ENCODE measurements at places on chromosomes 3 and 15.

DNA sequence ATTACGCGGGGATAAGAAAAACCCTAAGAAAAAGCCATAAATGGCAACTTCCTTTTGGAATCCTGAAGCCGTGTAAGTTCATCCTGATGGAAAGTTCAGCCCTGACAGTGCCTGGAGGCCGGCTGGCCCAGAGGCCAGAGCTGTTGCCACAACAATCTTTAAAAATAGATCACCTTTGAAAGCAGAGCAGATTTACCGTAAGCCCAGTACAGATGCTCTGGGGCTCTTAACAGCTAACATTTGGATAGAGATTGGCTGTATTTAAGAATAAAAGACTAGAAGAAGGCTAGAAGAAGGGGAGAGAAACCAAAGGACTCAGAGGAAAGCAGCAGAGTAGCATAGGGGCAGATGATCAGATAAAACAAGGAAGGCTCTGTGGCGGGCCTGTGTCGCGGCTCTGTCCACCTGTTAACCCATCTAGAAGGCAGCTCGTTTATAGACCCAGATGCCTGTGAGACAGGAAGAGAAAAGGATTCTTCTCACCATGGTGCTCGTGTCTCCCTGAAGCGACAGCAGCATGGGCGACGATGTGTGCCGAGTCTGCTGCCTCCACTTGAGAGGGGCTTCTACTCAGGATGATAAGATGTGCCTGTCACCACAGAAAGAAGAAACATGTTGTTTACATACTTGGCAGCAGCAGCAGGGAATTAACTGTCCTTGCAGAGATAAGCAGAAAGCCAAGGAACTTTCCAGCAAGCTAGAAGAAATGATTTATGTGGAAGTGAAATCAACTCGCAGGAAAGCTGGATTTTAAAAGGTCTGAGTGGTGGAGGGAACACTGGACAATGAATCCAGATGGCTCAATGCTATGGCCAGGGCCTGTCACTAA, 69.9 kb downstream of the SYNM start:
- no peak for DNase-seq

GRCh38 chr15:77597804-77598453, 34.8 kb downstream of the LINGO1 start:
- DNase-seq = no peak

DNA sequence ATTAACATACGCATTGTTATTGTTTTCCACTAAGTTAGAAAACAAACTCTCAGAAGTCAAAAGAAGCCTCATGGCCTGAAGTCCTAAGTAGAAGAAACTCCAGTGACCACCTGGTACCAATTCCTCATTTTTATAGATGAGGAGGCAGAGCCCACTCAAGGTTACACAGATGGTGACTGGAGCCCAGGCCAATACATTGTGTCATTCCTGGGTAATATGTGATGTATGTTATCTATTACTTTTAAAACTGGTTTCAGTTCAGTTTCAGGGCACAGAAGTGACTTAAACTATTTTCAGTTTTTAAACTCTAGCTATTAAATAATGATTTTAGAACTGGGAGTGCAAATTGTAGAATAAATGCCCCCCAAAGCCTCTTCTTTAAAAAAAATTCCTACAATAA, 66.7 kb upstream of the STXBP5L start:
- DNase-seq = no peak

- DNase-seq = no peak
Observed at GRCh38 chr15:86797135-86797534, 717.5 kb downstream of the AGBL1 start.

DNA sequence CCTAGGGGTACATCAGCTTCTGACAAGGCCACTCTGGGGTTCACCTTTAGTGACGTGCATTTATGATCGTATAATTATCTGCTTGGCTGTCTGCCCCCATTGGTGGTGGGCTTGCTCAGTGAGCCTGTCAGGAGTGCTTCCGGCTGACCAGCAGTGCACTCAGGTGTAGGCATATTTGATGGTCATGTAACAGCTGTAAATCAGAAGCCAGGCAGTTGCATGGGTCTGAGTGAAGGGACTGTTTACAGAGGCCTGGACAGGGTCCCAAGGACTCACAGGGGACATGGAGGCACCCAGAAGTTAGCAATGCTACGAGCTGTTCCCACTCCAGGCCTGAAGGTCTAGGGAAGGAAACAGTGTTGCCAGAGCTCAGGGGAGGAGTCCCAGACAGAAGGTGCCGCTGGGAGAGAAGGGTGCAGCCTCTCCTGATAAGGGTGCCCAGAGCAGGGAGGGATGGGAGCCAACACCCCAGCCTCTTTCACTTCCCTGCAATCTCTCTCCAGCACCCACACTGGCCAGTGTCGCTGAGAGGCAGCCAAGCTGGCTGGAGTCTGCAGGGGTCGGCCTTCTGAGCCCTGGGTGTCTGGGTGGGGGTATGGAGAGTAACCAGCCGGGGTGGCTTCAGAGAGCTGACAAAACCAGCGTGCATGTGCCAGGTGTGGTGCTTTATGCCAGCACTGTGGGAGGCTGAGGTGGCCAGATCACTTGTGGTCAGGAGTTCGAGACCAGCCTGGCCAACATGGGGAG, 61.3 kb upstream of the PRR23E start:
- DNase-seq = no peak

DNA sequence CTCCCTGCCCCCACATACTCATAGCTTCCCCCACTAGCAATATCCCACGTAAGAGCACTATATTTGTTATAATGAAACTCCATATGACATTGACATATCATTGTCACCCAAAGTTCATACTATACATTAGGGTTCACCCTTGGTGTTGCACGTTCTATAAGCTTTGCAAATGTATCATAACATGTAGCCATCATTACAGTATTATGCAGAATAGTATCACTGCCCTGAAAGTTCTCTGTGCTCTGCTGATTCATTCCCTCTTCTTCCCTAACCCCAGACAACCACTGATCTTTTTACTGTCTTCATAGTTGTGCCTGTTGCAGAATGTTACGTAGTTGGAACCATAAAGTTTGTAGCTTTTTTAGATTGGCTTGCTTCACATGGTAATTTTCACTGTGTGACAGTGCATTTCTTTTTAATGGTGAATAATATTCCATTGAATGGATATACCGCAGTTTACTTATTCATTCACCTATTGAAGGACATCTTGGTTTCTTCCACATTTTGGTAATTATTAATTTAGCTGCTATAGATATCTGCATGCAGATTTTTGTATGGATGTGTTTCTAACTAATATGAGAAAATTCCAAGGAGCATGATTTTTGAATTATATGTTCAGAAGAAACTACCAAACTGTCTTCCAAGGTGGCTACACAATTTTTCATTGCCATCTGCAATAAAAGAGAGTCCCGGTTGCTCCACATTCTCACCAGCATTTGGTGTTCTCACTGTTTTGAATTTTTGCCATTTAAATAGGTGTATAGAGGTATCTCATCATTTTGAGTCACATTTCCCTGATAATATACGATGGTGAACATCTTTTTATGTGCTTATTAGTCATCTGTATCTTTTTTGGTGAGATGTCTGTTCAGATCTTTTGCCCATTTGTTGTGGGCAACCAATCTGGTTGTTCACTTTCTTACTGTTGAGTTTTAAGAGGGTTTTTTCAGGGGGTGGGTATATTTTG, 59.7 kb downstream of the CD200 start:
- no peak for DNase-seq

- no peak for DNase-seq
Observed at GRCh38 chr3:23876923-23877322, 39.9 kb downstream of the NKIRAS1 start.

- no peak for DNase-seq
Observed at GRCh38 chr3:128084675-128085021, 32.4 kb downstream of the SEC61A1 start.

- no peak for DNase-seq
Observed at GRCh38 chr3:10273702-10274305, 18.9 kb downstream of the GHRL start.

DNA sequence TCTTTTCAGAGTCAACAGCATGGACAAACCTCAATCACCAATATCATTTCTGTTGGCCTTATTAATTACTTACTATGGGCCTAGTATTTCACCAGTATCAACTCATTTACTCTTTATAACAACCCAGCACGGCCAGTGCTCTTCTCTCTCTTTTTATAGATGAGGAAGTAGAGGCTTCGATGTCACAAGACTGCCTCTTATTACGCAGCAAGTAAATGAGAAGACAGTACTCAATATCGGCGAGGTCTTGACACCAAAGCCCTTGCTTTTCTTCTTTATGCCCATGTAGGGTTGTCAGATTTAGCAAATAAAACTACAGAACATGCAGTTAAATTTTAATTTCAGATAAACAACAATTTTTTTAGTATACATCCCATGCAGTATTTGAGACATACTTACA, 99.0 kb upstream of the KCNMB2 start:
- no peak for DNase-seq

GRCh38 chr15:68641376-68641775, 62.6 kb downstream of the CORO2B start:
- DNase-seq = no peak

All from SK-MEL-5 (cell line).